ENCODE measurements at places on chromosomes 4 and X.

GRCh38 chr4:79920163-79920853 is 152.7 kb downstream of the ANTXR2 start:
- no peak for DNase-seq

DNA sequence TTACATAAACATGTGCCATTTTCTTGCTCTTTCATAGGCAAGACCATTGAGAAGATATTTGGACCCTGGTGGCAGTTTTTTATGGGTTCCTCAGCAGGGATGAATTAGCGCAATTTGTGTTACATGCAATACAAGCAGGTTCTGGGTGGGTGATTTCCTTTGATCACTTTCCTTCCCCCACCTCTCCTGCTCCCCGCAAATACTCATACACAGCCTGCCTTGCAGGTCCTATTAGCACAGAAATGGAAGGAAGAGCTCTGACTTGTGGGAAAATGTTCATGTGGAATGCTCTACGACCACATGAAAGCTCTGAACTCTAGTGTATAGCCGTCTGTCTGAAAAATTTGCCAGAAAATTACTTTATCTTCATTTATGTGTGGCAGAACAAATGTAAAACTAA is 361.0 kb upstream of the FAT1 start:
- DNase-seq: no peak

GRCh38 chr4:39636531-39637184 is 2.0 kb downstream of the SMIM14 start:
- no peak for DNase-seq

DNA sequence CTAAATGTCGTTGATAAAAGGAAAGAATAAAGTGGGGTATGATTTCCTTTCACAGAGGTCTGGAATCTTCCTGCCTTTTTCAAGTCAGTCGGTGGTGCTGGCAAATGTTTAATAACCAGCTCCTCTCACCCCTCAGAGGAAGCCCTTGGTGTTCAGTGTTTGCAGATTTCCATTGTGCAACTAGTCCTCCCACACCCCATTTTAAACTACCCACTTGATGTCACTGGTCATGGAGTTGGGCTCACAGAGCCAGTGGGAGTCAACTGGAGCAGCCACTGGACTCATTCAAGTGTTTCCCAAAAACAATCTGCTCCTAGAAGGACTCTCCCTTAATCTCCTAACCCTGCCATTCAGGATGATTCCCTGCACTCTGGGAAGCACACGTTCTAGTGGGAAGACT is 149.2 kb downstream of the PTTG2 start:
- DNase-seq: no peak

DNA sequence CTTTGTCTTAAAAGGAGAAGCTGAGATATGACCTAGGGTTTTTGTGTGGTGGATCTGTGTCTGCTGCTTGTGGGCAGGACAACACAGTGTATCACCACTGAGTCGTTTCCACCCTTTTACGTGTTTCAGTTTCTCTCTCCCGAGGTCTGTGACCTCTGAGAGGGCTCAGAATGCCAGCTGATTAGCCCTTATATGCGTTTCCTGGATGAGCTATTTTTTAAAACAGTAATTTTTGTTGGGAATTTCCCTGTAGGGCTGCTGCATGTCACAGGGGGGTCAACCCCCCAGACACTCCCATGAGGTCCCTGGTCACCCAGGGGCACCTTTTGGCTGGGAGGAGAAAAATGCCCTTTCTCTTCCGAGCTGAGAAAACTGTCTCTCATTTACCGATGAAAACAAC is 170.4 kb upstream of the CASK start:
- DNase-seq: no peak

- DNase-seq: no peak
Observed at GRCh38 chr4:53089936-53090729, 228.0 kb downstream of the RASL11B start.

GRCh38 chr4:106718548-106718947 is 317.6 kb downstream of the DKK2 start:
- DNase-seq: no peak

GRCh38 chrX:85084770-85085393 is 81.2 kb downstream of the APOOL start:
- DNase-seq: no peak

GRCh38 chr4:90580326-90580725 is 453.1 kb downstream of the CCSER1 start:
- DNase-seq: no peak

- no peak for DNase-seq
Observed at GRCh38 chr4:108947526-108947925, 184.7 kb upstream of the ETNPPL start.

- no peak for DNase-seq
Observed at GRCh38 chrX:11137543-11138139, 26.5 kb downstream of the HCCS start.

DNA sequence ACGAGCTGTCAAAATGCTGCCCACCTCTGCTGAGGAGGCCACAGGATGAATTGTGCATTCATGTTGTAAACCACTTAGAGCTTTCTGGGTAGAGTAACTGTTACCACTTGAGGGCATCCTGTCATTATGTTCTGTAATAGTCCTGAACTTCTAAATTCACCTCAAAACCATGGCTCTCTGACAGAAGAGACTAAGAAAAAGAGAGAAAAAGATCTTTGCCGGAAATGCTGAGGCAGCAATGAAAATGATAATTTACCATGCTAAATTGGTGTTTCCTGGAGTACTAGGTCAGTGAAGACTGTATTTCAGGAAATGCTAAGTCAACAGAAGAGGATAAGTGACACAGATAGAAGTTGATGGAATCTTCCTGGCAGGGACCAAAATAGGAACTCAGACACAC is 942.3 kb upstream of the SLIT2 start:
- no peak for DNase-seq

DNA sequence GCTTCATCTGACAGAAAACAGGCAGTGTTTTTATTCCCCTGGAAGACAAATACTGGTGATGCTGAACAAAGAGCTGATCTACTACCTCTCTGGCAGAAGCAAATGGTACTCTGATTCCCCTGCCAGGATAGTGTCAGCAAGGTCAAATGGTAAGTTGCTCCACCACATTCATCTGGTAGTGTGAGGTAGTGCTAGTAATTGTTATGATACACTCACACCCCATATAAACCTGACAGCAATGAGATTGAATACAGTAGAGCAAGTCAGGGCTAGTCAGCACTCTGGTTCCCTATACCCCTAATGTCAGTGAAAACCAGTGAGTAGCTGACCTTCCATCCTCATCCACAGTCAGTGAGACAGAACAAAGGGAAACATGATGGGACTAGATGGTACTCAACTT is 3.4 kb upstream of the SPIN4 start:
- no peak for DNase-seq

- no peak for DNase-seq
Observed at GRCh38 chrX:46321676-46322075, 223.5 kb downstream of the ZNF674 start.

GRCh38 chr4:1297456-1298325 is 8.0 kb downstream of the MAEA start:
- DNase-seq: no peak

DNA sequence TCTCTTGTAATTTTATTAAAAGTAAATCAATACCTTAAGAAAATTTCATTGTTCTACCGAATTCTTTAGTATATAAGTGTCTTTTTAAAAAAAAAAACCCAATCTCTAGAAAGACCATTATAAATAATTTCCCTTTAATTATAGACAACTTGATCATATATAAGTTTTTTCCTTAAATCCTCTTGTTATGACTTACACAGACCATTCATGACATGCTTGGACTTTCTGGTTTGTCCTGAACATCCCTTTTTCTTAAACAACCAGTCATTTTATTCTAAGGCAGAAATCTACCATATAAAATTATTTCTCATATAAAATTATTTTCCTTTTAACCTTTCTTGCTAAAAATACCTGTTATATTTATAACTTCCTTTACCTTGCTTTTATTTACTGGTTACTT is 15.4 kb upstream of the FHDC1 start:
- DNase-seq: no peak

DNA sequence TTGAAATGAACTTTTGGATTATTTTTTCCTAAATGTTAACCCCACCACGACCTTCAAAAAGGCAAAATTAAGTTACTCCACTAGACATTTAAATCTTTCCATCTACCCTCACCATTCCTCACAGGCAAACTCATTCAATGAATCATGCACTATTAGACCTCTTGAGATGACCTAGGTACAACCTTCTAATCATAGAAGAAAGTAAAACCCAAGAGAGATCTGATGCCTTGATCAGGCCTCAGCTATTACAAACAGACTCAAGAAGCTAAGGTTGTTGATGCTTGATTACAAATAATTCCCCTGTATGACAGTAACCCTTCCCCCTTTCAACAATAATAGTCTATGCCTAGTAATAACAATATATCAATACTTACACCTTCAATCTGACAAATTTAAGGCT is 18.9 kb downstream of the TAPT1 start:
- DNase-seq: no peak

DNA sequence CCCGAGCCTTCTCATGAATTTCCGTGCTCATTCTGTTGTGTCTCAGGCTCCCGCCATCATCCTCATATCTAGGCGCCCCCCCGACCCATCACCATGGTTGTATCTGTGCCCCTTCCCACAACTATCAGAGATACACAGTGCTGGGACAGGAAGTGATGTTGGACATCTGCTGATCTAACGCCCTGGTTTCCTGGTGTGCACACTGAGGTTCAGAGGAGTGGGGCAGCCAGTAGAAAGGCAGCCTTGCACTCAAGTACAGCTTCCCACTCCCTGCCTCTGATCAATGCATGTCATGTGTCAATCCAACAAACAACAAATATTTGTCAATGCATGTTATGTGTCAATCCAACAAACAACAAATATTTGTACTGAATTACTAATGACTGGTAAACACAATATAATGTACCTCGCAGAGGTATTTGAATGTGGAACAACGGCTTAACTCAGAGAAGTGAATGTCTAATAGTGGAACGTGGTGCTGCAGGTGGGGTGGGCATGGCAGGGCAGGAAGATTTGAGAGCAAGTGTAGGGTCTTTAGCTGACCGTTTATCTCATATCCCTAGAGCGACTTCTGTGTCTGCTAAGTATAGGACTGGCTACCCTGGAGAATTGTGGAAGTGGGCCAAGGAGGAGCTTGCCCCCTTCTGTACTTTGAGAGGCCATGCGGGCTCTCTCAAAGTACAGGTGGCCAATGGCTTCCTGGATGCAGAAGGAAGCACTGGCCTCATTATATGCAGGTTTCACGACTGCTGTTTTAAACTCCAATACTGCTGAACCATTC is 10.3 kb upstream of the SEL1L3 start:
- no peak for DNase-seq

GRCh38 chr4:115234405-115235093 is 121.1 kb upstream of the NDST4 start:
- DNase-seq: no peak

GRCh38 chr4:76342191-76342590 is 35.7 kb downstream of the STBD1 start:
- peak; percentile 92 for DNase-seq

DNA sequence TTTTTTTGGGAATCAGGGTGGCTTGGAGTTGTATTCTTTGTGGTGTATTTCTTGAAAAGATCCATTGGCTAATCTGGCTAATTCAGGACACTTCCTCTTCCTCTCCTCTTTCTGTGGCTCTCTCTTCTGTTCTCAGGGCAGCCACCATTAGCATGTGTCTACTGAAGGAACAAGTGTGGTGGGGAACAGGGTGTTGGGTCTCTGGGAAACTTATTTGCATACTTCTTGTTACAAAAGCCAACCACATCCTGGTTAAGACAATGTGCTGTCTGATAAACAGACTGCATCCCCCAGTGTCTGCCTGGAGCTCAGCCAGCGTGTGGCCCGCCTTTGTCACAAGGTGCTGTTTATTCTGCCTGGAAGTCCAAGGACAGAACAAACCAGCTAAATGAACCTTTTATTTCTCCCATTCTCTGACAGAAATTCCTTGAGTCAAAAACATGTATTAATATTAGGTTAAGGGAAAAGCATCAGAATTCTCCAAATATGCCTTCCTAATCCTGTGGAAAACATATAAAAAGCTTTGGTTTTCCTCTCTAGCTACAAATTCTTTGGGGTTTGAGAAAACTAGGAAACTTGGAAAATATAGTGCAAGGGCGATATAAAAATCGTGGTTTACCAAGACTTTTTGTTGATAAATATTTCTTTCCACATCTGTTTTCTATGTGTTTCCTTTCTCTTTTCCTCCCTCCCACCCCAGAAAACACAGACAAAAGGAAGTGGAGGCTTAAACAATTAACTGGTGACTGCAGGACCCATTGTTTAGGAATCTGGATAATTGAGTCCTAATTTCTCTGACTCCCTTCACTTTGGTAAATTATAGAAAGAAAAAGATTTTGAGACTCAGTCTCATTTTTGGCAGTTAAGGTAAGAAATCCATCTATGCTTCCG is 203.6 kb downstream of the SPRY1 start:
- no peak for DNase-seq

- no peak for DNase-seq
Observed at GRCh38 chrX:101602077-101602476, 15.7 kb downstream of the ARMCX6 start.

GRCh38 chrX:1355131-1356046 is 18.8 kb downstream of the IL3RA start:
- no peak for DNase-seq

DNA sequence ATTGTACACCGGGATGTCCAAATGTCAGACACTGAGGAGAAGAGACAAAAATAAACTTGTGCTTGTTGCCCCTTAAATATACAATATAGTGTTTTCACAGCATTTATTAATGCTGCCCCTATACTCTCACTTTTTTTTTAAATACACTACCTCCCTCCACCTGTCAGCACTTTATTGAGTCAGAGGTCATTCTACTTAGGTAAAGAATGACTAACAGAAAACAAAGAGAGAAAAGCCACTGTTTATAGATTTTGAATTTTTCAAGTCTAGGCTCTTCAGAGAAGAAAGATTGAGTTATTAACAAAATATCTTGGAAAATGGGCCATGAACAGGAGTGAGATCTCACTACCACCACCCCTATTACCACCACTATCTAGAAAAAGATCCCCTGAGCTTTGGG is 58.1 kb downstream of the NIPAL1 start:
- DNase-seq: no peak

DNA sequence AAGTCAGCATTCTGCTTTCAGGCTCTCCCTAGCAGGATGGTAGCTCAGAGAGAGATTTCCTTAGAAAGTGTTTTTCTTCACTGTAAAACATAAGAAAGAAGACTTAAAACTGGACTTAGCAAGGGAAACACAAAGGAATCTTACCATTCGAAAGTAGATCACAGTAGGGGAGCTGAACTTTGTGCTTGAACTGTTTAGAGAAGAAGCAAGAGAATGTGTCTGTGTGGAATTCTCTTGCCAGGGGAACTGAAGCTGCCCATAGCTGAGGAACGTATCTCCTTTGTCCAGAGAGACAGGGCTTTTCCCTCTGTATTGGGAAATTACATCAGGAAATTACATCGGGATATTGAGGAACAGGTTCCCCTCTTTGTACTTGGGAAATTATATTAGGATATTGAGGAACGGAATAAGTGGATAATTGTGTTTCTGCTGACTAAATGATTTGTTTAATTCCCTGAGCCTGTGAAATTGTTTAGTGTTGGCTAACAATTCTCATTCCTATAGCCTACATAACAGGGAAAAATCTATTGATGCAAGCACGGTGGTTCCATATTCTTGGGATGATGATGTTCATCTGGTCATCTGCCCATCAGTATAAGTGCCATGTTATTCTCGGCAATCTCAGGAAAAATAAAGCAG is 21.2 kb downstream of the SRD5A3 start:
- DNase-seq: no peak
